ENCODE measurements at places on chromosomes 3 and 15.

- DNase-seq: no peak
These were observed 34.4 kb upstream of the CASR start for GRCh38 chr3:122148941-122149627.

- DNase-seq: no peak
These were observed 38.7 kb downstream of the ROBO1 start for GRCh38 chr3:79729096-79729495.

DNA sequence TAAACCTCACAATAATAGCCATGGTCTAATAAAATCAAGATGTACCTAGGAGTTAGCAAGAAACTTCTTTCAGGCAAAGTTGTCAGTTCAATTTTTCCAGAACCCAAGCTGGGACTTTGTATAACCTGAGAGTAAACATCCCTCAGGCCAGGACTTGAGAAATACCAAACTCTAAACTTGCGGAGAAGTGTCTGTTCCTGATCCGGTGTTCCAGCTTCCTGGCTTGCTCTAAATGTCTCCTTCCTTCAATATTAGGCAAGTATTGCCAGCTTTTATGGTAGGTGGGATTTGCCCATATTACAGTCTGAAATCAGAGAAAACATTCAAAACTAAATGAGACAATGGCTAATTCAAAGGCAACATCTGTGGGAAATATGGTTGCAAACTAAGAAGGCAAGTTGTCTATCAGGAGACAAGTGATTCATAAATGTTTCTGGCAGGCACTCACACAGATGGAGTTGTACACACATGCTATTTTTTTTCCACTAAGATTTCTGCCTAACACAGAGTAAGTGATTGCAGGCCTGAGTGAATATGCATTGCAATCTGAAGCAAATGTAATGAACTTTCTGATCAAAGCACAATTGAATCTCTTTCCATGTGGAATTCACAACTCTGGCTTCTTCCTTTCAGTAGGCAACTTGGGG is 88.3 kb upstream of the COL8A1 start:
- no peak for DNase-seq

DNA sequence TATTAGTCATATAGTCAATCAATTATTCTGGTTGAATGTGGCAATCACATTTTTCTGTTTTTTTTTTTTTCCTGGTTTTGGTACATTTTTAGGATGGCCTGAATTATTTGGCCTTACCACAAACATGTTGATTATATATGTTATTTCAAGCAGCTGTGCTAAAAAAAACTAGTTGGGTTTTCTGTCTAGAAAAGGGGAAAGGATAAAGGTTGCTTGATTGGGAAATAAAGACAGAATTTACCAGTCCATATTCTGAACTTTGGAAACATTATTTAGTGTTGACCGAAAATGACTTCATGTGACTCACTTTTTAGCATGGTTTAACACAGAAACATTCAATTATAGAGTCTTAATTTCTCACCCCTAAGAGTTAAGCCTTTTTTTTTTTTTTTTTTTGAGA is 8.1 kb downstream of the MORF4L1 start:
- DNase-seq: no peak

DNA sequence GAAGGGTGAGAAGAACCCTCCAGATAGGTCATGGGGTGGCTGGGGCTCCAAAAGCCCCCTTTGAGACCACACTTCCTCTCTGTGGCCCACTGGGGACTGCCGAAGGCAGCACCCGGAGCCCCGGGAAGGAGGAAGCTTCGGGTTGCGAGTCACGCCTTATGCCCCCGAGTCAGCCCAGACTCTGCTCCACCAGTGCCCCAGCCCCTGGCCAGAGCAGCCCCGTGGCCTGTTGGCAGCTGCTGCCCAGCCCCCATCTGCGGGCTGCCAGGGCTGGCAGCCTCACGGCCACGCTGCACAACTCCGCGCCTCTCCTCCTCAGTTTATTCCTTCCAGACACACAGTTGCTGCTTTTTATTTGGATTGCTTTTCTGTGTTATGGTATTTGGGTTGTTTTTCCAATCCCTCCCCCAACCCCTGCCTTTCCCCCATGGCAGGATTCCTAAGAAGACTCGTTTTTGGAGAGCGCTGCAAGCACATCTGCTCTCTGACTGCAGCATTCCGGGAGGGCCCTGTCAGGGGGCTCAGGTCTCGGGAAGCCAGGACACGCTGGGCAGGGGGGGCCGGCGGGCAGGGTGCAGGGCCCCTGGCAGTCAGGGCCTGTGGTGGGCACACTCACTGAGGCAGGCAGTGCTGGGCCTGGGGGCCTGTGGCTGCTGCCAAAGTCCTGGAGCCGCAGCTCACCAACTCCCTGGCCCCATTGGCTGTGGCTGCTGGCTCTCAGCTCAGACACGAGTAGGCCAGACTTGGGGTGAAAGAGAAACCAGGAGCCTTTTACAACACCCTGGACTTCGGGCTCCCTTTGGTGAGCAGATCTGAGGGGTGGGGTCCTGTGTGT is 20.2 kb downstream of the MAGEF1 start:
- DNase-seq: no peak

DNA sequence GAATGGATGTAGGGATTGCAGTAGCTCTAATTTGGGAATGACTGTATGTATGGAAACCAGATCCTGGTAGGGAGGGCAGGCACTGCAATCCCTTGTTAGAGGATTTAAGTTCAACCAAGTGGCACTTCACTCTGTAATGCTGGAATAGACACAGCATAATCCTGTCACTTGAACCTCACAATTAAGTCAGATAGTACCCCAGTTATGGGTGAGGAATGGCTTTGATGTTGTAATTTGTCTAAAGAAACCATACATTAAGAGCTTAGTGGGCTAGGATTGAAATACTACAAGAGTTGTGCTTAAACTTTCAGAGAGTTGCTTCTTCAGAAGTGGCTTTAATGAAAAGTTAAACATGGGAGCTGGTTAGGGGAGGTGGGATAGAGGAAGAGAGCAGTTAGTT is 9.3 kb downstream of the RAB7A start:
- DNase-seq: no peak

GRCh38 chr3:43063114-43063513 is 42.8 kb downstream of the POMGNT2 start:
- DNase-seq: no peak

- no peak for DNase-seq
These were observed 100.5 kb downstream of the WDR72 start for GRCh38 chr15:53658827-53659555.

GRCh38 chr3:186605561-186606545 is 7.0 kb upstream of the AHSG start:
- no peak for DNase-seq

- peak; percentile 96 for DNase-seq
These were observed 87.0 kb upstream of the ALDH1L1 start for GRCh38 chr3:126267169-126267975.

DNA sequence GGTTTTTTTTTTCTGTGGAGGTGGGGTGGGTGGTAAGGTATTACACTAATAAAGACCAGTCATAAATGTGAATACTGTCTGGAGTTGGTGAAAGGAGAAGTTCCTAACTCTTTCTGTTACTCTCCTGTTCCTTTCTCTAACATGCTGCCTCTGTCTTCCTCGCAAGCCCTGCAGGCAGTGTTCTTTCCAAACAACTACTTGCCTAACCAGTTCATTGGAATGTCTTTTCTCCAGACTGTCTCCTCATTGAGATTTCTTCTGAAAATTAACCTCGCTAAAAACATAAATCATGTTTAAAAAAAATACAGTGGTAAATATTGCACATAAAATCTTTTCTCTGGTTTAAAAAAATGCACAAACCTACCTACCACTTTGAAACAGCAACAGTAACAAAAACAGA is 135.2 kb downstream of the TP63 start:
- no peak for DNase-seq

DNA sequence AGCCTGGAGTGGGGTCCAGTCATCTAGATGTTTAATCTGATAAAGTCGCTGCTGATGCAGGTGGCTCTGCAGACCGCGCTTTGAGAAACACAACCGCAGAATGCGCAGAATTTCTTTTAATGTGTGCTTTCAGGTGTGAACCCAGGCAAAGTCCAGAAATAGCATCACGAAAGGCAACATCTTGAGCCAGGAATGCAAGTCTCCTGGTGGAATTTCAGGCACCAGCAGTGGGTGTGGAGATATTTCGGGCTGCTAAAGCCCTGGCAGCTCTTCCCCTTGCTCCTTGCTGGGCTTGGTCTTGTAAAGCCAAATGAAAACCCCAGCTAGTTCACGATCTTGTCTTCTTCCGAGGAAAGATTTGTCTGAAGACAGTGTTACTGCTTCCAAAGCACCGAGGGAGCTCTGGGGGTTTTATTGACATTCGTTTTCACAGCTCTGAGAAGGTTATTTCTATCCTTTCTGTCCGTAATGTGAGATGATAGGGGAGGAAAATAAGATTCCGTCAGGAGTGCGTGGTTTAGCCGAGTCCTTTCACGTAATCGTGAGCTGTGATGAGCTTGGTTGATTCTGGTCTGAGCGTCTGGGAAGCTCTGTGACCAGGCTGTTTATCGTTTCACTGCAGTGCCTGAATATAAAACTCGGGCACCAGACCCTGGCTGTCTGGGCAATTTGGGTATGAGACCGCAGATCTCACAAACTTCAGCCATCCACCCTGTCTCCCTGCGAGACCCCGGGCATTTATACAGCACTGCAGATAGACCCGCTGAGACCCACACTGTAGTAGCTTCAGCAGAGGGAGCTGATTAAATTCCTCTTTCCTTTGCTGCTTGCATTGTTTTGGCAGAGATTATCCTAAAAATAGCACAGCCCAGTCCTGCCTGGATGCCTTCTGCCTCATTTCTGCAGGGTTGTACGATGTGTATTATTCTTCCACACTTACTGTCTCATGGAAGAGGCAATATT is 67.0 kb upstream of the SLC25A26 start:
- DNase-seq: no peak

DNA sequence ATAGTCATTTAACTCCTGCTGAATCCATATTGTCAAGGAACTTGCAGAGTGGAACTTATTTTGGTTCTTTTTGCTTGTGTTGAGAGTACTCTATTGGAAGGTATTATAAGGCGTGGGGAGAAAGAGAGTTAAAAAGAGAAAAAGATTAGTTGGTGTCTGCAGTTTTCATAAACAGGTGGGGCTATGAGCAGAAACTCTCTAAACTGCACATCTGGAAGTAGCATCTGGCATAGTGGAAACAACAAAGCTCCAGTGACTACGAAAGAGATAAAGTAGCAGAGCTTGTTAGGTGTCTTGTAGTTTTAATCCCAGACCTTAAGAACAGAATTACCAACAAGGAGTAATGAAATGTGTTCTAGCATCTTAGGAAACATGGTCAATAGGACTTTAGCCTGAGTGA is 148.8 kb upstream of the SGO1 start:
- DNase-seq: no peak

DNA sequence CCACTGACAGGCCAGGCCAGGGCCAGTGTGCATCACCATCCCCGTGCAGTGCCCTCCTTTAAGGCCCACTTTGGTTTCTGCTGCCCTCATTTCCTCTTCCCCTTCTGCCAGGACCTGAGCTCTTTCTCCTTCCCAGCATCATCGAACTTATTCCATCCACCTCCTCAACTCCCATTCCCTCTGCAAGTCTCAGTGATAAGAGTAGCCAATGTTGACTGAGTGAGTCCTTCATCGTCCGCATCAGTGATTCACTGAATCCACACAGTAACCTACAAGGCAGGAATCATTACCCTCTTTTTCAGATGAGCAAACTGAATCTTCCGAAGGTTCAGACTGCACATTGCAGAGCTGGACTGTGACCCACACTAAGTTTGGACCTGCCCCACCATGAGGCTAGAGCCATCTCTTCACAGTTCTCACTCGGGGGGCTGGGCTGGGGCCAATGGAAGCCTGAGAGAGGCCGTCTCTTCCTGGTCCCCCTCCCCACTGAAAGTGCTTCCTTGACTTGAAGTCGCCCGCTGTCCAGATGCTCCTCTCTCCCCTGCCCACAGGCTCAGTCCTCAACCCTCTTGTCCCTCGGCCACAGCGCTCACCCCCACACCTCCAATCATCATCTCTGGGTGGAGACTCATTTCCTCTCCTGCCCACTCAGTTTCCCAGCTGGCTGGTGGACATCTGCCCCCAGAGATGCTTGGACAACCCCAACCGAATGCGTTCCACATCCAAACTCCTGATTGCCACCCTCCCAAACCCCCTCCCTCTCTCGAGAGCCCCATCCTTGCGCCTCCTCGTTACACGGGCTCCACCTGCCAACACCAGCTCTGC is 15.2 kb upstream of the ANPEP start:
- no peak for DNase-seq
